Osteocyte (in vitro differentiated cells): ENCODE measurements at places on chromosomes 13 and 19.
A peak's percentile ranks its signal among the peaks of the same experiment; 100 is the strongest.

GRCh38 chr13:74036373-74036772 lies 97.8 kb downstream of the KLF12 start:
- no peak for DNase-seq

GRCh38 chr19:3284759-3285646 lies 60.5 kb downstream of the CELF5 start:
- DNase-seq, result no peak

- no peak for DNase-seq
Measured at GRCh38 chr19:7932276-7932929, 6.5 kb upstream of the CTXN1 start.

DNA sequence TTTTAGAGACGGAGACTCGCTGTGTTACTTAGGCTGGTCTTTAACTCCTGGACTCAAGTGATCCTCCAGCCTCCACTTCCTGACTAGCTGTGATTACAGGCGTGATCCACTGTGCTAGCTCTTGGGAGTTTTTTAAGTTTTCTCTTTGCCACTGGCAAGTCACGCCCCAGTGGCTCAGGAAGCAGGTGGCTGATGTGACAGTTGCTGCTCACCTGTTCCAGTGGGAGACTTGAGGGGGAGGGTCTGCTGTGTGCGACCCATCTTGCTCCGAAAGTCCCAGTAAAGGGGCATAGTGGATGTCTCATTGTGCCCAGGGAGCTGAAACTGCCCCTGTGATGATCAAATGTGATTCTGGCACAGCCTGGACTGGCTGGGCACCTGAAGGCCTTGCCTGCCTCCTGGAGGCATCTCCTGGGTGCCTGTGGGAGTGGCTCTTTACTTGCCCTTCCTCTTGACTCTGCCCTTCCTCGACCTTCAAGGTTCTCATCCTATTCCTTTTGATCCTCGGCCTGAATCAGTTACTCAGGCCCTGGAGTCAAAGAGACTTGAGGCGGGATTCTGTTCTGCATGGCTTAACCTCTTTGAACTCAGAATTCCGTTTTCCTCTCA lies 7.8 kb downstream of the SMARCA4 start:
- no peak for DNase-seq

DNA sequence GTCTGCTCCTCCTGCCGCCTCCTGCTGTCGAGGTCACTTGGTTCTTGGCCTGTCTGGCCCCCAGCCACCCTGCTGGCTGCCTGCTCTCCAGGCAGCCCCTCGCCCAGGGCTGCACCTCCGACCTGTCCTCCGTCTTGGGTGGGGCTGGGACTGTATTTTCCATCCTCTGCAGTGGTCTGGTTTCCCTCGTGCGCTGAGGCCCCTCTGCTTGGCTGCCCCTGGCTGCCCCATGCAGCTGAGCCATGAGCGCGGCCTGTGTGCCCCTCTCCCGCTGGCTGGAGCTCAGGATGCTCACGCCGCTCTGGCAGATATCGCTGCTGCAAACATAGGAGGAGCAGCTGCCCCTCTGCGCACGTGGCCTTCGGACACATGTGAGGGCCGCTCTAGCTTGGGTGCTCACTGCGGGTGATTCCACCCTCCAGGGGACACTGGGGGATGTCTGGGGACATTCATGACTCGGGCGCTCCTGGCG lies 14.0 kb downstream of the UHRF1 start:
- no peak for DNase-seq

DNA sequence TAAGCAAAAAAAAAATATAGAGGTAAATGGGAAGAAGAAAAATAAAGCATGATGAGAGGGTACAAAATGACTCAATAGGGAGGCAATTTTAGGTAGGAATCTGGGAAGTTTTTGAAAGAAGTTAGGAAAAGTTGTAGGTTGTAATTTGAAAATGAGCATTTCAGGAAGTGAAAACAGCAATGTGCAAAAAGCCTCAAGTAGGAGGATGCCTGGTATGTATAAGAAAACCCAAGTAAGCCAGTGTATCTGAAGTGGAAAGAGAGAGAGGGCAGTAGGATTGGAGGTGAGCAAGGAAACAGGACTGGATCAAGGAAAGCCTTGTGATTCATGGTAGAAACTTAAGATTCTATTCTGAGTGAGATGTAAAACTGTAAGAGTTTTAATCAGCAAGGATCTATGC lies 121.6 kb upstream of the SPRY2 start:
- DNase-seq, result no peak

DNA sequence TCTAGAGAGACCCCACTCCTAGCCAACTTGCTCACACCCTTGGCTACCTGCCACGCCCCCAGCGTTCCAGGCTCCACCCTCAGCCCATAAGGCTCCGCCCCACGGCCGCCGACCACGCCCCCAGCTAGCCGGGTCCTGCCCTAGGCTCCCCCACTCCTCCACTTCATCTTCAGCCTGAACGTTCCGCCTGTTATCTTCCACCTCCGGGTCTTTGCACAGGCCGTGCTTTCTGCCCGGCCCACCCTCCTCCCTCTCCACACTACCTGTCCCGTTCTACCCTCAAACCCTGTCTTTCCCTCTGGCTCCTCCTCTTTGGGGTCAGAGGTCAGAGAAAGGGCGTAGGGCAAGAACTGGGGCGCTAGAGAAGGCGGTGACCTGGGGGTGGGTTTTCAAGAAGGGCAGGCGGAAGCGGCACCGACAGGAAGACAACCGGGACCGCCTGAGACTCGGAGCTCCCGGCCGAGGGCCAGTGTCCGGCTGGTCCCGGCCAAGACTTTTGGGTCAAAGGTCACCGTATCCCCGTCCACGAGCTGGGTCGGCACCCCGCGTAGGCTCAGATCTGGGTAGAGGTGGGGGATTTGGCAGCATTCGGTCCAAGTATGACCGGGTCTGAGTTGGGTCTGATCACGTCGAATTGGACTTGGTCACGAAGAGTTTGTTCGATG lies 2.2 kb downstream of the PDE4C start:
- no peak for DNase-seq

GRCh38 chr13:31053091-31053490 lies 108.6 kb downstream of the HSPH1 start:
- no peak for DNase-seq

GRCh38 chr19:9644472-9644871 lies 23.4 kb upstream of the ZNF561 start:
- no peak for DNase-seq

GRCh38 chr19:18456974-18457373 lies 19.0 kb upstream of the ISYNA1 start:
- no peak for DNase-seq

- no peak for DNase-seq
Measured at GRCh38 chr13:29953542-29953941, 103.1 kb upstream of the UBL3 start.

- no peak for DNase-seq
Measured at GRCh38 chr19:18349524-18350128, 9.2 kb downstream of the PGPEP1 start.

DNA sequence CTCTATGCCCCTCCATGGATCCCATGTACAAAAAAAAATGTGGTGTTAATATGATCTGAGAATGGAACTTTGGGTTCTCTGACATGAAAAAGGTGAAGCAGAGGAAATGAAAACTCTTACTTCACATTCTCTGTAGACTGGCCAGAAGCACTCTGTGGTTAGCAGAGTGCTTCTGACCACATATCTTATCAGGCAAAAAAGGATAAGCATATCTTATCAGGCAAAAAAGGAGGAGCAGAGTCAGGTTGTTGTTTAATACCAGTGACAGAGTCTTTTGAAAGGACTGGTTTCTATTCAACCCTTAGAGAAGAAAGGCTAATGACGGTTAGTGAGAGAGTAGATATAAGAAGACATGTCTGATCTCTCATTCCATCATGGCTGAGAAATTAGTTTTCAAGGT lies 1404.8 kb downstream of the SLITRK1 start:
- no peak for DNase-seq

DNA sequence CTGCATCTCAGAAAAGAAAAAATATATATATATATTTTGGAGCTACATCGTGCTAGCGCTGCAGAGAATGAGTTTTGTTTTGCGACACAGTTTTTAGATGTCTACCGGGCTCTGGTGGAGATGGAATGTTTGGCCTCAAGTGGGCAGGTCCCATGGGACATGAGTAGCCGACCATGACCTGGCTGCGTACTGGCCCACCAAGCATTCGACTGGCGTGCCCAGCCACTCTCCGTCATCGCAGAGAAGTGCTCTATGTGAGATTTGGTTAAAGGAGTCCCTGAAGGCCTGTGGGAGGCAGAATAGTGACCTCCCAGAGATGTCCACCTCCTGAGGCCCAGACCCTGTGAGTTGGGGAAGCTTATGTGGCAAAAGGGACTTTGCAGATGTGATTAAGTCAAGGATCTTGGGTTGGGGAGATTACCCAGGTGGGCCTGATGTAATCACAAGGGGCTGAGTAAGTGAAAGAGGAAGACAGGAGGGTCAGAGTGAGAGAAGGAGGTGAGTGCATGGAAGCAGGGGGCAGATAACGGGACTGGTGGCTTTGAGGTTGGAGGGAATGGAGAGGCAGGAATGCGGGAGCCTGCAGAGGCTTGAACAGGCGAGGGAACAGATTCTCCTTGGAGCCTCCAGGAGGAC lies 821 bp upstream of the LILRB4 start:
- DNase-seq, result no peak

- no peak for DNase-seq
Measured at GRCh38 chr13:78998630-78999315, 339.8 kb upstream of the OBI1 start.

GRCh38 chr19:40411125-40411842 lies 1.9 kb downstream of the PRX start:
- DNase-seq, result no peak

DNA sequence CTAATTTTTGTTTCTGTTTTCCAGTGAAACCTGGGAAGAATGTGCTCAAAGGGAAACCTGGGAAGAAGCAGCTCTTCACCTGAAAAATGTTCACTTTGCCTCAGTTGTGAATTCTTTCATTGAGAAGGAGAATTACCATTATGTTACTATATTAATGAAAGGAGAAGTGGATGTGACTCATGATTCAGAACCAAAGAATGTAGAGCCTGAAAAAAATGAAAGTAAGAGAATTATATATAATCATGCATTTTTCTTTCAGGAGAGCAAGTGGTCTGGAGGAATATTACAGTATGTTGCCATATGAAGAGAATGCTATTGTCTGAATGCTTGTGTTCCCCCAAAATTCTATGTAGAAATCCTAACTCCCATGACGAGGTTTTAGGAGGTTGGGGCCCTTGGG lies 3.4 kb downstream of the NUDT15 start:
- no peak for DNase-seq

DNA sequence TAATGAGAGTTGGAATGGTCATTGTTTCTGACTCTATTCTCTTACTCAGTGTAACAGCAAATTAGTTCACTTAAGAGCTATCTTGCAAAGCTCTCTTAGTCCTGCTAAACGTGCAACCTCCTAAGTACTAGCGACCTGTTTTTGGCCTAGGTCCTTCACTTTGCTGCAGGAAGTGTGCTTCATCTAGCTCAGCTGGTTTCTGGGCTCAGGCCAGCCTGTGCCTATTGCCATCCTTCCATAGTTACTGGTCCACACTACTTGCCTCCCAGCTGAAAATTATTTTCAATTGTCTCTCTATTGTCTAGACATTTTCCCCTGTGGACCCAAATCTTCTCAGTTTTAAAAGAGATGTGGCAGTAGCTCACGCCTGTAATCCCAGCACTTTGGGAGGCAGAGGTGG lies 561.3 kb downstream of the FGF9 start:
- DNase-seq, result no peak

DNA sequence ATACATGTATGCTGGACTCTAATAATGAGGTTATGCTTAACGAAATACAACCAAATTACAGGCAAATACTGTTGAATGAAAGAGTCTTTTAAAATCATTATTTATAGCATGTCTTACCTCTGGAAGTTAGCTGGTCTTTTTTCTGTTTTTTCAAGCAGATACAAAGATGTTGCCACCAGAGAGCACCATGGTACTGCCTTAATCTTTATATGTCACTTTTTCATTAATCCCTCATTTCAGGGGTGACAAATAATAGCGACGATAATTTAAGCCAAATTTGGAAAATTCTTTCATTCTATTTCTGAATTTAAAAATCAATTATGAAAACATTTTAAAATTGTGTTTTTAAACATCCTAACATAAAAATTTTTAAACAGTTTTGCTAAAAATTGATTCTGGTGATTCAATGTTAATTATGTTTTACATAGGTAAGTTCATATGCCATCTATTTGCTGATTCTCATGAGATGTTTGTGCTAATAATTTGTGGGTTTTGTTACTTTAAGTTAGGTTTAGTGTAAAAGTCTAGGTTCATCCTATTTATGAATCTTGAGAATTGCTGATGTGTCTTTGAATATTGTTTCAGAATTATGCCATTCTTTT lies 379.3 kb upstream of the SGCG start:
- no peak for DNase-seq

- DNase-seq, result no peak
Measured at GRCh38 chr19:5631567-5632240, 8.8 kb downstream of the SAFB start.

- DNase-seq, result no peak
Measured at GRCh38 chr19:18016209-18016910, 8.4 kb downstream of the ARRDC2 start.

GRCh38 chr13:97254816-97255215 lies 32.7 kb downstream of the MBNL2 start:
- DNase-seq, result peak; percentile 38

DNA sequence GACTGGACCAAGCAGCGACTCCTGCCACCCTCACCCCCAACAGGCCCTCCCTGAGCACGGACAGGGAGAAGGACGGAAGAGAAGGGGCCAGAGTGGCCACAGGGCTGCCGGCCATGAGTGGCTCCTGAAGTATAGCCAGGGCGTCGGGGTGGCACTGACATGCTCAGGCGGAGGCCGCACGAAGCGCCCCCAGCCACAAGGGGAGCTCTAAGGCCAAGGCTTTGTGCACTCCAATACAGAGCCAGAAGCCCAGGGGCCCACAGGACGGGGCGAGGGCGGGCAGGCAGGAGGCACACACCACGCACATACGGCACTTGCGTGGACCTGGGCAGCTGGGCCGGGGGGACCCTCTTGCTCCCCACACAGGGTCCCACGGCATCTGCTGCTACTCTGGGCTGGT lies 52.0 kb downstream of the KLF2 start:
- no peak for DNase-seq

DNA sequence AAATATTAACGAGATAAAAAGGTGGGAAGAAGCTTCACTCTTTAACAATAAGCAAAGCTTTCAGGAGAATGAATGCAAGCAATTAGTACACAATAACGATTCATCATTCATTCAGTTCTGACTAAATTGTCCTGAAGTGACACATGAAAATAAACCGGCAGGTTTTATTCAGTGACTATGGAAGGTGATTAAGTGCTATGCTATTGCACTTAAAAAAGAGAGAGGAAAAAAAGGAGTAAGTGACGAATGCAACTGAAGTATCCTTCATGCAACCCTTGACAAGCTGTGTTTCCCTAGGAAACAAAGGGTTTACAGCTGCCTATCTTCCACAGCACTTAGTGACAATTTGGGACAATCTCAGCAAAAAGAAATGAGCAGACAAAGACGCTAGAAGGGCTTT lies 1.4 kb downstream of the LIG4 start:
- DNase-seq, result no peak

GRCh38 chr19:10352764-10353671 lies 13.6 kb upstream of the ICAM3 start:
- DNase-seq, result no peak

GRCh38 chr13:27280009-27280656 lies 9.5 kb downstream of the RASL11A start:
- no peak for DNase-seq

- DNase-seq, result peak; percentile 40
Measured at GRCh38 chr13:51772781-51773180, 31.2 kb downstream of the DHRS12 start.
